ENCODE measurements at places on chromosomes 4 and X.

DNA sequence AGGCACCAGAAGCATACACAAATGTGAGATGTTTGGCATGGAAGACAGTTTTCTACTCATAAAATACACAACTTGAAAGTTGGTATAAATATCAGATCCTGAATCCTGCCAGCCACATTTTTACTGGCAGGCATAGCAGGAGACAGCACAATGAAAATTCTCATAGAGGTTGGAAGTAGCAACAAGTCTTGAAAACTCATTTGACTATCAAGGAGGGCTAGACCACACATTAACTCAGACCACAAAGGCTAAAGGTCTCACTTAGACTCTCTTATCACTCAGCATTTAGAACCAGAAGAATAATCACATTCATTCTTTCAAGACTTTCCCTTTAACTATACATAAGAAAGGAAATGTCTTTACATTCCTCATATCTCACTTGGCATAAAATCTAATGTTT is 56.5 kb downstream of the SORBS2 start:
- no peak for DNase-seq

DNA sequence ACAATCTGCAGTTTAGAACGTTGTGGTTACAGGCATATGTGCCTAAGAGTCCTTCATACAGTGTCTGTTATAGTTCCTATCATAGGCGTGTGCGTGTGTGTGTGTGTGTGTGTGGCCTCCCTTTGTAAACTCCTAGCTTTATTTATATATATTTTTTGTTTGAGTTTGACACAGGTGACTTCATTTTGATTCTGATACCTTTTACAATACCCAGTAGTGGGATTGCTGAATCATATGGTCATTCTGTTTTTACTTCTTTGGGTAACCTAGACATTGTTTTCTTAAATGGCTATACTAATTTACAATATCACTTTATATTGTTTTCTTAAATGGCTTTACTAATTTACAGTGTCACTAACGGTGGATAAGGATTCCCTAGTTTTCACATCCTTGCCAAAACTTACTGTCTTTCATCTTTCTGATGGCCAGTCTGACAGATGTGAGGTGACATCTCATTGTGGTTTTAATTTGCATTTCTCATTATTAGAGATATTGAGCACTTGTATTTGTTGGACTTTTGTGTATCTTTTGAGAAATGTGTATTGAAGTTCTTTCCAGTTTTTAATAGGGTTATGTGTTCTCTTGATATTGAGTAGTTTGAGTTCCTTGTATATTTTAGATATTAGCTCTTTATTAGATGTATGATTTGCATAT is 211.1 kb upstream of the NUDT6 start:
- no peak for DNase-seq

DNA sequence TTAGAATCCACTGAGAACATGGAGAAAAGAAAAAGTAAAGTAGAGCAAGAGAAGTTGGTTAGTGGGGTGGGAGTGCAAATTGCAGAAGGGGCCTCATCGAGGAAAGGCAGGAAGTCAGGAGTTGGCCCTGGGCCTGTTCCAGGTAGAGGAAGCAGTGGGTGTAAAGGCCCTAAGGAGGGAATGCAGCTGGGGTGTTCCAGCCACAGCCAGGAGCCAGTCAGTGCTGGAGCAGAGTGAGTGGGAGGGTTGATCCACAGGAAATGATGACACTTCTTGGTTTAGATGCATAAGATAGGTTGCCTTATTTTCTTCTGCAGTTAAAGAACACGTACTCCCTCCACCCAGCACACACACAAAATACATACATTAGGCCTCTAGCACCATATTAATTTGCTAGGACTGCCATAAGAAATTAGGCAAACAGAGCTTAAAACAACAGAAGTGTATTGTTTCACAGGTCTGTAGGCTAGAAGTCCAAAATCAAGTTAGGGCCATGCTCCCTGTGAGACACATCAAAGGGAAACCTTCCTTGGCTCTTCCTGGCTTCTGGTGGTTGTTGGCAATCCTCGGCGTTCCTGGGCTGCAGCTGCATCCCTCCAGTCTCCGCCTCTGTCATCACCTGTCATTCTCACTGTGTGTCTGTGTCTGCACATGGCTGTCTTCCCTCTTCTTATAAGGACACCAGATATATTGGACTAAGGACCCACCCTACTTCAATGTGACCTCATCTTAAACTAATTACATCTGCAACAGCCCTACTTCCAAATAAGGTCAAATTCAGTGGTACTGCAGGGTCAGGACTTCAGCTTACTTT is 205.9 kb downstream of the AASDH start:
- DNase-seq, result no peak

DNA sequence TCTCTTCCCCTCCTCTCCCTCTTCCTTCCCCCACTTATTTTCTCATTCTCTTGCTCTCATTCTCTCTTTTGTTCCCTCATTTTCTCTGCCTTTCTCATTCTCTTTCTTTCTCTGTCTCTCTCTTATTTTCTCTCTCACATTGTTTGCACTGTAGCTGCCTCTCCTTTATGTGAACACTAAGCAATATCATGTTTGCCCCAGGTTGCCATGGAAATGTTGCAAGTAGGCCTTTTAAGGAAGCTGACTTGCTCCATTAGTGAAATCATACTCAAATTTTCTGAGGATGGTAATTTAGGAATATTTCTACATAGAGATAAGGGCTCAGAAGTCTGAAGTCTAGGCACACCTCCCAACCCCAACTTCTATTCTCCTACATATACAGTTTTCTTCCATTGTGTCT is 130.1 kb downstream of the EDA start:
- DNase-seq, result no peak

- no peak for DNase-seq
These were observed 43.7 kb downstream of the NLGN4X start for GRCh38 chrX:6184900-6185515.

- no peak for DNase-seq
These were observed 87.0 kb upstream of the USP38 start for GRCh38 chr4:143097751-143098150.

GRCh38 chr4:107458194-107458593 is 261.8 kb downstream of the PAPSS1 start:
- DNase-seq, result no peak

DNA sequence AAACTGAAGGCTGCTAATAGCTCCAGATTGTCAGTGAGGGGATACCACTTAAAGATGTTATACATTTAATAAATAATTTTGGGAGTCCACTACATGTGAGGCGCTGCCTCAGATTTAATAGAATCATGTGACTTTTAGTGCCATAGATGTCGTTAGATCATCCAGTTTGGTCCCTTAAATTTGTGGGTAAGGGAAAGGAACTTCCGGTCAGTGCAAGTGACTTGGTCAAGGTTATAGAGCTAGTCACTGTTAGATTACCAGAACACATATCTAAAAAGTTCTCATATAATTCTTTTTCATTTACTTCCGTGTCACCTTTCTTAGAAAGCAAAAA is 529 bp upstream of the UBA6 start:
- no peak for DNase-seq

DNA sequence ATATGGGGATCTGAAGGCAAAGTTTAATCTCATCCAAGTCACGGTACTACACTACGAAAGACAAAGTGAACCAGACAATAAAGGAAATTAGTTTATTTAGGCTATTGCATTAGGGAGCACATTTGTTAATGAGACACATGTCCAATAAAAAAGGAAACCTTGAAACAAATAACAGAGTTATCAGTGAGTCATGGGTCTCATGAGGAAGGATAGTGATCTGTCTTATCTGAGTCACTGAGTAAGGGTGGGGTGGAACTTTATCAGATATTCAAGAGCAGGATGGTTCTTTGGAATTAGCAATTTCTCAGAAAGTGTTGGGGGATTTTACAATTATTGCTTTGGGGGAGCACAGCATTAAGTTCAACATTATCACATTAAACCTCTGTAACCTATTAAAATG is 188.9 kb upstream of the IL1RAPL1 start:
- no peak for DNase-seq

- peak; percentile 98 for DNase-seq
These were observed 64.9 kb upstream of the SOD3 start for GRCh38 chr4:24730256-24731001.

- DNase-seq, result no peak
These were observed 863 bp downstream of the CPE start for GRCh38 chr4:165379678-165380064.

Measured in NCI-H524 treated with DMSO at 0.1 percent for 48 hours (cell line).